SHP77 treated with DMSO at 0.1 percent for 48 hours (cell line): ENCODE measurements at places on chromosomes 6 and 20.
A peak's percentile ranks its signal among the peaks of the same experiment; 100 is the strongest.

DNA sequence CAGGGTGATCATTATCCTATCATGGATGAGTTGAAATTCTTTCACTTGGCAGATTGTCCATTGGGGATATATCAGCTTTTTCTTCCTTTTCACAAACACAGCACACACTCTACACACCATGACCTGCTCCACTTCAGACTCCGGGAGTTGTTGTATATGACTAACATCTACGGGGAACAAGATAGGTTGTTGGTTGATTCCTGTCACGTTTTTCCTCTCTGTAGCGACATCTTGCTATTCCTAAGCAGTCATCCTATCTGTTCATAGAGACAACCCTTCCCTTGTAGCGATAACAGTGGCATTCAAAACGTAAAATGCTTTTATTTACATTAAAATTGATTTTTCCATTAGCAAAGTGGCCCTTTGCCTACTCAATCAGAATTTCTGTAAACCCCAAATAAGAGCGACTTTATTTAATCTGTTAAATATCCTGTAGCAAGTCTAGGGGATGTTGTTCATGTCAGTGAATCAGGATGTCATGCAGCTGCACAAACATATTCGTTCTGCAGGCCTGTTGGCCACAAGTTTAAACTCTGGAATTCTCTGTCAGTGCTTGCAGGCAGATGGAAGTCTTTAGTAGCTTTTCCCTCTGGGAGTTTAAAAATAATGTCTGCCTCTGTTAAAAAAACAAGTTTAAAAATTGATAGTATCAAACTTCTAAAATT lies 23.1 kb downstream of the PHACTR2 start:
- DNase-seq = peak; percentile 69

DNA sequence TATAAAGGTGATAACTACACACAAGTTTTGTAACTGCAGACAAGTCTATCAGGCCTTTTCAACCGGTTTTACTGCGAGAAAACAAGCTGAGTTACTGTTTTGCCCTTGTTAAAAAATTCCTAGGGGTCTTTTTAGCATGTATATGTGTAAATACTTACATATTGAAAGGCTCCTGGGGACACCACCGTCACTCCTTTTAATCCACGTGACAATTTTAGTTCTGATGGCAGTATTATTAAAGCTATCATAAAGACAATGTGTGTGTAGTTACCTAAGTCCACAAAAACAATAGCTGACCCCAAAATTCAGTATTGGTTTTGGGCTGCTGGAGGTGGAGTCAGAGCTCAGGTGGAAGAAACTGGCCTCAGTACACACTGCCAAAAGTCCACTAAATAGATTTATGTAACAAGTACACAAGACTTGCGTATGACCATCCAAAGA lies 41.3 kb upstream of the HFE start:
- no peak for DNase-seq

GRCh38 chr6:14092838-14093789 lies 24.5 kb upstream of the CD83 start:
- DNase-seq = no peak

DNA sequence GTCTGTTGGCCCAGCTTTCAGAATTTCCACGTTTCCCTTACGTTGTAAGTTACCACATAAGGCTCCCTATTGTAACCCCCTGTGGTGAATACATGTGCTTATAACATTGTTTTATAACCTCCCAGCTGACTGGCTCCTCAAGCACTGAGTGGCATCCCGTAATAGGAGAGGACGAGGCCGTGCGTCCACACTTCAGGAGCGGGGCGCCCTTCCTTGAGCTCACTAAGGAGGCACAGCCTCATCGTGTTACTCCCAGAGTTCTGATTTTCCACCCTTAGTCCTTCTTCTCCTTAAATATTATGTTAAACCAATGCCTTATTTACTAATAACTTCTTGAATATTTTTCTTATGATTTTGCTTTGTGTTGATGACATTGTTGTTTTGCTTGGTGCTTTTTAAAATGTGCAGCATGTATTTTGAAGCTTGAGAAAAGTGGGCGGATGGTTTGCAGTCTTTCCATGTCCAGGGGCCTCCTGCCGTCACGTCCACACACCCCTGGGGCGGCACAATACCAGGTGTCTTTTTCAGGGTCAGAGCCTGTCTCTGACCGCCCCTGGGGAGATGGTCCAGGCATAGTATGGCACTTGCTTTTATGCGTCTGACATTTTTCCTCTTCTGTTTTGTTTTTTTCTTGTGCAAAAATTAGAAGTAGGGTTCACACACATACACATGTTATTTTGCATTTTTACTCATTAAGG lies 181.8 kb downstream of the DLL1 start:
- no peak for DNase-seq

- DNase-seq = no peak
Measured at GRCh38 chr6:125749865-125750691, 646 bp downstream of the HEY2 start.

GRCh38 chr6:80535914-80536565 lies 429.6 kb downstream of the BCKDHB start:
- DNase-seq = no peak

DNA sequence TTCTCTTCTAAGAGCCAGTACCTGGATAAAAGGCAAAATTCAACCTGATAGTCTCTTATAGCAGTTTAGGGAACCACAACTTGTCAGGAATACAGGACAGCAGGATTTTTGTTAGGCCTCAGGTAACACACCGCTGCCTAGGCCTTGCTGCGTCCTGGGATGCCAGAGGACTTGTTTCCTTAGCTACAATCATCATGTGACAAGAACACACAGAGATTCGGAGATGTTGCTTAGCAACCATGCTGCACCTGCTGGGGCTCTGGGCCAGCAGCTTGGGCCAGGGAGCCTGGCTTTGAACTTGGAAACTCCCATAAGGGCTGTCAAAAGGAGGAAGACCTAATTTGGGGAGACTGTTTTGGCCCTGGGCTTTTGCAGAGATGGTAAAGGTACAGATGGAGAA lies 36.1 kb upstream of the CHD6 start:
- DNase-seq = peak; percentile 50

DNA sequence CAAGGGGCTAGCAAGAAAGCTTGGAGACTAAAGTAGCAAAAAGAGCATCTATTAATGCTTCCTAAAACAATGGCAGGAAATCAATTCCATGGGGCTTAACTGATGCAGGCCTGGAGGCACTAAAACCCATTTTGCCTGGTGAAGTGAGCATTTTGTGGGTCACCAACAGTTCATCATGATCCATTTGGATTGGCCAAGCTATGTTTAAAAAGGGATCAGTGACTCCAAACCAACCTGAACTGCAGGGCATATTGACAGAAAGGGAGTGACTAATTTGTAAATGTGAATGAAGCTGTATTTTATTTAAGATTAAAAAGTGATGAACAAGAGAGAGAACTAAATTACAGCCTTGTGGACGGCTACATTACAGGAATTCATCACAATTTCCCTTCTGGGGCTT lies 132.0 kb downstream of the PCSK2 start:
- no peak for DNase-seq

DNA sequence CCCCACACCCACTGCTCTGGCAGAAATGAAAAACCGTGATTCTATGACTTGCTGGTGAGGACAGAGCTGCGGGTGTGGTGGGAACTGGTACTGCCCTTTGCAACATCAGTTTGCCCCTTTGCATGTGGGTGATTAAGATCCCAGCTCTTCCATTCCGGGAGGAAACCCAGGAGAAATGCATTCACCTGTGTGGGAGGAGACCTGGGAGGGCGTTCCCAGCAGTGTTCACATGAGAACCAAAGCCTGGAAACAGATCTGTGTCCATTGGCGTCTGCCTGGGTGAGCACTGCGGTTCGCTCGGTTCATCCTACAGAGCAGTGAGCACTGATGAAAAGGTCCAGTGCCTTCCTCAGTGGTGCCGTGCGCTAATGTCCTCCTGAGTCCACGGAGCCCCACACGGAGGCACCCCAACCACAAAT lies 89.7 kb downstream of the SMOC2 start:
- DNase-seq = no peak

- DNase-seq = no peak
Measured at GRCh38 chr20:62889871-62890270, 28.2 kb upstream of the TCFL5 start.

DNA sequence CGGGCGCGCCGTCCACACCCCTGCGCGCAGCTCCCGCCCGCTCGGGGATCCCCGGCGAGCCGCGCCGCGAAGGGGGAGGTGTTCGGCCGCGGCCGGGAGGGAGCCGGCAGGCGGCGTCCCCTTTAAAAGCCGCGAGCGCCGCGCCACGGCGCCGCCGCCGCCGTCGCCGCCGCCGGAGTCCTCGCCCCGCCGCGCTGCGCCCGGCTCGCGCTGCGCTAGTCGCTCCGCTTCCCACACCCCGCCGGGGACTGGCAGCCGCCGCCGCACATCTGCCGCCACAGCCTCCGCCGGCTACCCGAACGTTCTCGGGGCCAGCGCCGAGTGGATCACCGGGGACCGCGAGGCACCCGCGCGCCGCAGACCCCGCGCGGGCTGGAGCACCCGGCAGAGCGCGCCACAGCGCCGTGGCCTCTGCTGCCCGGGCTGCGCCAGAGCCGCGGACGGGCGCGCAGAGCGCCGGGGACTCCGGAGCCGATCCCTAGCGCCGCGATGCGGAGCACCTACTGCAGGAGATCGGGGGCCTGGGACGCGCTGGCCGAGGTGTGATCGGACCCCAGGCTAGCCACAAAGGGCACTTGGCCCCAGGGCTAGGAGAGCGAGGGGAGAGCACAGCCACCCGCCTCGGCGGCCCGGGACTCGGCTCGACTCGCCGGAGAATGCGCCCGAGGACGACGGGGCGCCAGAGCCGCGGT lies at the start of gene BMP2:
Gene BMP2, plus strand, starts transcription at position 151 of the 692 bp plus-strand sequence. CDS start 2,441 bp downstream, outside the sequence.
- no peak for DNase-seq

- no peak for DNase-seq
Measured at GRCh38 chr6:30135757-30136156, at the start of gene TRIM40. Gene TRIM40, plus strand, starts transcription at chr6:30136140. Its CDS starts 897 bp downstream, at chr6:30137037.

DNA sequence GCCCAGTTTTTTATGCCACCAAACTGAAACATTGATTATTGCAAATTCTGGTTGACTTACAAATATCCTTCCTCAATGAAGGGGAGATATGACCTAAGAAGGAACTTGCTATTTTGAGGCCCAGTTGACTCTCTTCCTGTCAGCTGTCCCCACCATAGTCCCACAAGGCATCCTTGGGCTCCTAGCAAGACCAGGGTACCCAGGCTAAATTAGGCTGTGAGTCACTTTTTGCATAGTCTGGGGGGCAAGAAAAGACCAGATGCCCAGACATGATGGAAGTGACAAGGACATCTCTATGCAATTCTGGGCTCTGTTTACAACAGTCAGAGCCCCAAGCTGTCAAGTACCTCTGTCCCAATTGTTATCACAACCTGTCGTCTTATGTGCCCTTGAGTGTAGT lies 31.8 kb upstream of the MAFB start:
- no peak for DNase-seq

DNA sequence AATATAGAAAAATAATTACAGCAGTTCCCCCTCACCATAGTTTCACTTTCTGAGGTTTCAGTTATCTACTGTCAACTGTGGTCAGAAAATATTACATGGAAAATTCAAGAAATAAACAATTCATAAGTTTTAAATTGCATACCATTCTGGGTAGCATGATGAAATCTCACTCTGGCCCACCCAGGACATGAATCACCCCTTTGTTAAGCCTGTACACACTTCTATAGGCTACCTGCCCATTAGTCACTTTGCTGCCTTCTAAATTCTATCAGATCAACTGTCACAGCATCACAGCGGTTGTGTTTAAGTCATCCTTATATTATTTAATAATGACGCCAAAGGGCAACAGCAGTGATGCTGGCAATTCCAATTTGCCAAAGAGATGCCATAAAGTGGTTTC lies 140.3 kb upstream of the RUNX2 start:
- DNase-seq = no peak

DNA sequence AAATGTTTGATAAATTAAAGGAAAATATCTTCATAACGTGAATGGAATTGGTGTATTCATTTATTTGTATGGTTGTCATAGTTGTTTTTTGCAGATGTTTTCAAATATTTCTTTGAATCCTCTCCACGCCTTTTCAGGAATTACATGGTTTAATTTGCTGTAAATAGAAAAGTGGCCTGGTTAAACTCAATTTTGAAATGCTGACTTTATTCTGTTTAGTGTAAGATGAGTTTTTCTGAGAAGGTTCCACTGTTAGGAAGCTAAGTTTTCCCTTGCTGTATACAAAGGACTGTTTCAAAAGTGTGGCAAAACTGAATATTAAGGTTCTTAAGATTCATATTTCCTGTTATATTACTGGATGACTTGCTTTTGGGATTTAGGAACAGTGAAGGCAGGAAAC lies 503 bp upstream of the ZC2HC1B start:
- DNase-seq = no peak

- no peak for DNase-seq
Measured at GRCh38 chr6:158780246-158780884, 38.8 kb downstream of the EZR start.

- no peak for DNase-seq
Measured at GRCh38 chr20:56153926-56154325, 94.6 kb upstream of the MC3R start.

DNA sequence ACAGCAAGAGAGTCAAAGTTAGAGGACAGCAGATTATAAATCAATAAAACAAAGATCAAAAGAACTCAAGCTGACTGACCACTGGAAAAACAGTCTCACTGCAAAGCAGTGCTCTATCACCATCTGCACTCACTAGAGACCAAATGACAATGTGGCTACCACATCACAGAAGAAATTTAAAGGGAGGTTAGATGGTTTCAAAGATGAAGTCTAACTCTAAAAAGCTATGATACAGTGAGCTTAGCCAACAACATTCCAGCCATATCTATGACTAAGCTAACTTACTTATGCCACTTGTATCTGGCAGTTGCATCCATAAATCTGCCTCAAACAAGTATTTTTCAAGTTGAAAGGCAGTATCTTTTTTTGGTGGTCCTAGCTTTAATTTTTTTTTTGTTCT lies 68.6 kb downstream of the ARHGAP18 start:
- no peak for DNase-seq

DNA sequence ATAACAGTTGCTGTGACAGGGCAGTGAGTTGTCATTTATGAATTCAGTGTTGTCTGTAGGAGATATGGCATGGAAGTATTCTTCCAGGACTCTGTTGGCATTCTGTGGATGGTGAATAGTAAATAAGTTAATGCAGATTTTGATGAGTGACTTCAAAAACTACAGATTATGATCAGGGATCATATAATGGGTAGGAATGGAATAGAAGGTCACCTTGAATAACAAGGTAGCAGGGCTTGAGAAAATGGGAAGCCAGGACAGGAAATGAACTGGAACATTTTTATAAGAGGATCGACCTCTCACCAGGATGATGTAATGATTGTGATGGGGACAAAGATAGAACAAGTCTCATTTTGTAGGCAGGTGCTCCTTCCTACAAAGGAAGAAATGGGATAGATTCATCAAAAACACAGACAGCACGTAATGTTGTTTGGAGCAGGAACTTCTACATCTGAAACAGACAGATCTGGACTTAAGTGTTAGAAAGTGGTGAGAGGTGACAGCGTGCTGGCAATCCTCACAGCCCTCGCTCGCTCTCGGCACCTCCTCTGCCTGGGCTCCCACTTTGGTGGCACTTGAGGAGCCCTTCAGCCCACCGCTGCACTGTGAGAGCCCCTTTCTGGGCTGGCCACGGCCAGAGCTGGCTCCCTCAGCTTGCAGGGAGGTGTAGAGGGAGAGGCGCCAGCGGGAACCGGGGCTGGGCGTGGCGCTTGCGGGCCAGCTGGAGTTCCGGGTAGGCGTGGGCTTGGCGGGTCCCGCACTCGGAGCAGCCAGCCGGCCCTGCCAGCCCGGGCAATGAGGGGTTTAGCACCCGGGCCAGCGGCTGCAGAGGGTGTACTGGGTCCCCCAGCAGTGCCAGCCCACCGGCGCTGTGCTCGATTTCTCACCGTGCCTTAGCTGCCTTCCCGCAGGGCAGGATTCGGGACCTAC lies 30.8 kb upstream of the SSR1 start:
- peak; percentile 57 for DNase-seq

- DNase-seq = no peak
Measured at GRCh38 chr6:20717743-20718142, 183.5 kb downstream of the CDKAL1 start.

- no peak for DNase-seq
Measured at GRCh38 chr6:37441651-37442050, 8.6 kb downstream of the CMTR1 start.
